ENCODE measurements at places on chromosomes 13 and 19.

DNA sequence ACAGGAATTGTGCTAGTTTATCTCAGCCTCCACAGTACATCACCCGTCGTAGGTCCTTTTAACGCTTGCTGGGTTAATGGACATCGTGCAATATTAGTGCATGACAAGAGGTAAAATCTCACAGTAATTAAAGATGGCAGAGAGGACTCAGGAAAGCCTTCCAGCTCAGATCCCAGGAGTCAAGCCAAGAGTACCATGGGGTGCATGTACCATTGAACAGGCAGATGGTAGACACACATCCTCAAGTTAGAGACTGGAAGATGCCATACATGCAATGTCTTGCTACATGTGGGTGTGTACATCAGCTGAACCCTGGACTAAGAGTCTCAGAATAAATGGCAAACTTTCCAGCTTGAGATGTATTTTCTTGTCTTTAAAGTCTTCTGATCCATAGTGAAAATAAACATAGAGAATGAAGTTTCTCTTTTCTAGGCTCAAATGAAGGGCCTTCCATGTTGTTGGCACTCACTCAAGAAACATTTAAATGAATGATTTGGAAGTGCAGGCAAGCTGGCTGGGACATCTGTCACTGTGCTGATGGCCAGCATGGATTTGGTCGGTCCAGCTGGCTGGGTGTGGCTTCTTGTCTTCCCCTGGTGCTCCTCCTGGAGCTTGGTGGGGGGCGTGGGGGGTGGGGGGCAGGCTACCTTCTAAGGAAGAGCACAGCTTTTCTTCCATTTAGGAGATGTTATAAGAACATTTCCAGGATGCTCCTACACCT lies 290.9 kb upstream of the MAB21L1 start:
- DNase-seq: no peak

DNA sequence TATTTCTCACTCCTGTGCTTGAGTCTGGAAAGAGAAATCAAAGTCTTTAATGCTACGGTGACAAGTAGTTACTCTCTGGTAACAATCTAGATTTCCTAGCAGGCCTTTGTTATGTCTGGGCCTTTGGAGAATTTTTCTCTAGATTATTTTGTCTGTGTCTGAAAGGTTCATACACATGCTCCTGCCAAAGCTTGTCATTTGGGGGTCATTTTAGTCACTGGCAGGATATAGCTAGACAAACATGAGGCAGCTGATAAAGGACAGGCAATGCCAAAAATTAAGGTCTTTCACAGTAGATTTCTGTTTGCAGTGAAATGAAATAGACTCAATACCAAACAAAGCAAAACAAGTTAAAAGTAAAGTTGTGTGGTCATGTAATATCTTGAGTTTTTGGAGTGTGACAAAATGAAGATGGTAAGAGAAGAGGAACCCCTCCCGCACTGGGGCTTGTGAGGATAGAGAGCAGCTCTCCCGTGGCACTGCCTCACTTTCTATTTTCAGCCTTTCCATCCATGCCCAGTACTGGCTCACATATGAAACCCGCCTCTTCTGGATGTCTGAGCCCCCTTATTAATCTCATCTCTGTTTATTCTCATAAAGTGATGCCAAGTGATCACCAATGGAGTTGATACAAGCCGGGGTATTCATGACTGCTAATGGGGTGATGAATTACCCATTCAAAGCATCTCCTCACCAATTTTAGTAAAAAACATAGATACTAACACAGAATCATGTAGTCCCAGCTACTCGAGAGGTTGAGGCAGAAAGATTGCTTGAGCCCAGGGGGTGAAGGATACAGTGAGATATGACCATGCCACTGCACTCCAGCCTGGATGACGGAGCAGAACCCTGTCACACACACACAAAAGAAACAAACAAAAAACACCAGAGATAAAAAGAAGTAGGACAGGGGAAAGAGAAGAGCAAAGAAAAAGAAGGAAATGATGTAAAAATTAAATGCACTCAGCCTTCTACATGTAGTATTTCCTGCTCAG lies 389.3 kb downstream of the FGF14 start:
- no peak for DNase-seq

- peak; percentile 31 for DNase-seq
Observed at GRCh38 chr13:75194717-75195462, 287.1 kb downstream of the TBC1D4 start.

- no peak for DNase-seq
Observed at GRCh38 chr13:59384154-59384553, 779.6 kb downstream of the DIAPH3 start.

- DNase-seq: no peak
Observed at GRCh38 chr19:44592451-44592890, 20.9 kb upstream of the IGSF23 start.

DNA sequence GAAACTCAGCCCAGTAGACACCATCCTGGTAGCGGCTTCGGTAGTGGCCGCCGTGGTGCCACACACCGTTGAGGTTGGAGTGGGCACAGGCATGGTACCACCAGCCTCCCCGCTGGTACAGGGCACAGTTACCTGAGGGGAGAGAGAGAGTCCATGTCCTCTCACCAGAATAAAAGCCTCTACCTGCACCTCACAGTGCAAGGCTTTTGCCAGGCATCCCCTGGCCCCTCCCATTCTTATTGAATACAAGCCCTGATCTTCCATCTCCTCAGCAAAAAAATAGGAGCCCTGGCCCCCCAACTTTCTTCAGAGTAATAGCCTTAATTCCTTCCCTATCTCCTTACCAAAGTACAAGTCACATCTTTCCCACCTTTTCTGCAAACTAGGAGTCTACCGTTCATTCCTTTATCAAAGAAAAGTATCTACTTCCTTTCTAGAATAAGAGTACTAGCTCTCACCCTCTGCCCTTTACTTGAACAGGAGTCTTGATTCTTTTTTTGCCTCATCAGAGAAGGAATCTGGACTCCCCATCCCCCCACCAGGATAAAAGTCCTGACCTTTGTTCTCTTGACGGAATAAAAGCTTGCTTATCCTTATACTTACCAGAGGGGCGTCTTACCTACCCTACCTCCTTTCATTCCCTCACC lies 6.7 kb downstream of the SHFL start:
- DNase-seq: no peak

- DNase-seq: no peak
Observed at GRCh38 chr19:33641261-33641660, 19.5 kb downstream of the CHST8 start.

DNA sequence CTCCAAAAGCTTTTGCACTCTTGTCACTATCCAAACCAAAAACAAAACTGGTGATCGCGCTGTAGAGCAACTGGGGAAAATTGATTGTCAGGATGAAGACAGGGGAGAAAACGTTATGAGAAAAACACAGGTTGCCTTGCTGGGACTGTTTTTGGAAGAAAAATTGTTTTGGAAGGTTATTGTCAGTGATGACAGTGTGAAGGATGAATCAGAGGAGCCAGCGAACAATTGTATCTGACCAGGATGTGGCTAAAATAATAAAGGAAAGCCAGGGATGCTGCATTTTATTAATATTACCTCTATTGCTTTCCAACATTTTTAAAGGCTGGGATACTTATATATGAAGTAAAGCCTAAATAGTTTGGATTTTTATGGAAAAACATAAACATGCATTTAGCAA lies 334.0 kb downstream of the SPRY2 start:
- no peak for DNase-seq

DNA sequence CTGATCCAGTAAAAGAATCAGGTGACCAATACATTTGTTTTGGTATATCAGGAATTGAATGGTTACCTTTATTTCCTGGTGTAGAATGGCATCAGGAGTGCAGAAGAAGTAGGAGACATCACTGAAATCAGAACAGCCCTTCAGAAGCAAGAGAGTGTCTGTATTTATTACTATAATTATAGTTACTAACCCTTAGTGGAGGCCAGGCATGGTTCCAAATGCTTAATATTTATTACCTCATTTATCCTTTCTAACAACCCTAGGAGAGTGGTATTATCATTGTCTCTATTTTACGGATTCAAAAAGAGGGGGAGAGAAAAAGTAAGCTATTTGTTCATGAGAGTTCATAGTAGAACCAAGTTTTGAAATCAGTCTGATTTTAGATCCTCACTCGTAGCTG lies 1292.9 kb downstream of the PCDH9 start:
- DNase-seq: no peak

- DNase-seq: peak; percentile 18
Observed at GRCh38 chr13:59269476-59269875, 894.3 kb downstream of the DIAPH3 start.

DNA sequence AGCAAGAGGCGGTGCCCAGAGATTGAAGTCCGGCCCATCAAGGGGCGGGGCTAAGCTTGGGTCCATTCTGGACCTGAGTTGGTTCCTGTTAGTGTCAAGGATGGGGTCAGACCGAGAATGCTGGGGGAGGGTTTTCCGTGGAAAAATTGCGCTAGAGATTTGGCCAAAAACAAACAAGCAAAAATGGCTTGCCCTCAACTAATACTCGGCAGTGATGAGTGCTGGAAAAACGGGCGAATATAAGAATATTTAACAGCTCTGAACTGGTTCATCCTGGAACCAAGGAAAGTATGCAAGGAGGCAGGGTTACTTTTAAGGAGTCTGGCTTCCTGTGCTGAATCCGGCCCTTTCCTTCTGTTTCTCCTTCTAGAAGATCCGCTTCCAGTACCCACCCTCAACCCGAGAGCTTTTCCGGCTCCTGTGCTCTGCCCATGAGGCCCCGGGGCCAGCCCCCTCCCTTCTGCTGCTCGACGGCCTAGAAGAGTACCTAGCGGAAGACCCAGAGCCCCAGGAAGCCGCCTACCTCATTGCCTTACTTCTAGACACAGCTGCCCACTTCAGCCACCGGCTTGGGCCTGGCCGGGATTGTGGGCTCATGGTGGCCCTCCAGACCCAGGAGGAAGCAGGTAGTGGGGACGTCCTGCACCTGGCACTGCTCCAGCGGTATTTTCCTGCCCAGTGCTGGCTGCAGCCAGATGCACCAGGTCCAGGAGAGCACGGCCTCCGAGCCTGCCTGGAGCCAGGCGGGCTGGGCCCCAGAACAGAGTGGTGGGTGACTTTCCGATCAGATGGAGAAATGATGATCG lies 880 bp downstream of the SWSAP1 start:
- DNase-seq: no peak

DNA sequence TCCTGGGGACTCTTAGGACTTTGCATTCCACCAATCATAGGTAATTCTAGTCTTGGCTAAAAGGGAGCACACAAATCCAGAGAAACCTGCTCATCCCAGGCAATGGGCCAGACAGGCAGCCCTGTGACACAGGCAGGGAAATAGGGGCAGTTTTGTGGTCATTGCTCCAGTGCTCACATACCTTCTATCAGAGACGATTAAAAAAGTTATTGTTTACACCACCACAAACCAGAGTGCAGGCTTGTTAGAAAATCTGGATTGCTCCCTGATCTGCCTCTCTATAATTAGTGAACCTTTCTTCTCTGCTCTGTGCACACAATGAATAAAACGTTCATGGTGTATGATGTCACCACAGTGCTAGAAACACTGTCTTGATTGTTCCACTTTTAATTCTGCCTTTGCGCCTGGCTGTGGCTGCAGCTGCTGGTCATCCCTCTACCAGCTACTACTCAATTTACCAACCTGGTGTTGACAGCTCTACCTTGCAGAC lies 121.6 kb upstream of the SPATA13 start:
- DNase-seq: no peak

DNA sequence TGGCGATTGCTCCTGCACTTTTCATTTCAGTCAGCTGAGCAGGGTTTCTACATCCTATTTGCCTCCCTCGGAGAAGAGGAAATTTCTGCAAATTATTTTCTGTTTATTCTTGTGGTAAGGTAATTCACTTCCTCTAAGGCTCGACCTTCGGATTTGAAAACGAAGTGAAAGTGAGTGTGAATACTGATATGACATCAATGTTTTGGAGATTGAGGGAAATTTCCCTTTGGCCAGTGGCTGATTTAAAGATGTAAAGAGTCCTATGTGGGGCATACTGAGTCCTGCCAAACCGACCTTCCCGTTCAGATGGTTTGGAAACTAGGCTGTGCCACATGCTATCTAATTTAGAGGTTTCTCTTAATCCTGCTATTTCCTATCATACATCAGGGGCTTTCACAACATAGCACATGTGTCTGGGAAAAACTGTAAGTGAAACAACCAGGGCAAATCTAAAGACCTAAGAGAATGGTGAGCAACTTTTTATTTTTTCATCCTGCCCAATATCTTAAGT lies 112.3 kb downstream of the POSTN start:
- no peak for DNase-seq

GRCh38 chr19:42191330-42191729 lies 26.1 kb downstream of the DEDD2 start:
- DNase-seq: no peak

- DNase-seq: no peak
Observed at GRCh38 chr13:113962386-113962785, 11.5 kb downstream of the C13orf46 start.

GRCh38 chr13:78832461-78832860 lies 173.5 kb upstream of the OBI1 start:
- no peak for DNase-seq

DNA sequence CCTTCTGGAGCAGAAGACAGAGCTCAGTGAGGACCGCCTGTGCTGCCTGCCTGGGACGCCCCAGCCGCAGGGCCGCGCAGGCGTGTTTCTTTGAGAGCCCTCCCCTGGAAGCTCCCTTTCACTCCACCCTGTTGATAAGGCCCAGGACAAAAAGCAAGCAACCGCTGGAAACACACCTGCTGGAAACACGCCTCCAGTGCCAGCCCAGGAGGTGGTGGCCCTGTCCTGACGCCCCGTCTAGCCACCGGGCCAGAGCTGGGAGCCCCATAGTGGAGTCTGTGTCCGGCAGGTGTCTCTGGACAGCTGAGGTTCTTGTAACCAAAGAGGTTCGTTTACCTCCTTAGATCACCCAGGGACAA lies 173.8 kb downstream of the KATNAL1 start:
- DNase-seq: no peak

DNA sequence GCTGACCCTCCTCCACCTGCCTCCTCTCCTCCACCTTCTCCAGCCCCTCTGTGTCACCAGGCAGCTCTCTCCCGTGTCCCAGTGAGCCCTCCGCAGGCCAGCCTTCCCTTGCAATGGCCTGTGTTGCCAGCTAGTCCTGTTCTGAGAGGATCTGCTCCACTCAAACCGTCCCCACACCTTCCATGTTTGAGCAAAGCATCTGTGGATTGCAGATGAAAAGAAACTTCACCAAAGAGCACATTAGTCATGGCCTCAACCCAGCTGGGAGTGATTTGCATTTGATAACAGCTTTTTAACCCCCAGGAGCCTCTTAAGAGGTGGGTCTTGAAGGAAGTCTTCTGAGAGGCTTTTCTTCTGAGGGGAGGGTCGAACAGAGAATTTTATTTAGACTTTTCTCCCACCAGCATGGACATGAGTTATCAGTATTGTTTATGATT lies 72.8 kb downstream of the COL4A2 start:
- no peak for DNase-seq

GRCh38 chr19:53195265-53195903 lies 2.2 kb upstream of the ZNF665 start:
- DNase-seq: peak; percentile 71

DNA sequence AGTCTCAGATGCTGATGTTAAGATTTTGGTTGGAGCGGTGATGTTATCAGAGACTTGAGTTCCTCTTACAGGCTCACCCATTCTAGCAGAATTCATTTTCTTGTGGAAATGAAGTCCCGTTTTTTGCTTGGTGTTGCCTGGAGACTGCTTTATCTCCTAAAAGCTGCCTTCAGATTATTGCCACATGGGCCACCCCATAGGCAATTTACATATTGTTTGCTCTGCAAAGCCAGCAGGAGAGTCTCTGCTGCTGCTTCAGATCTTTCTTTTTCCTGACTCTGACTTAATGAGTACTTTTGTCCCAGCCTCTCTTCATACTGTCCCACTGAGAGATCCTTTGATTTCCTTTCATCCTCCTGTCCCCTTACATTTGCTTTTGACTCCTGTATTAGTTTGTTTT lies 114.6 kb downstream of the TDRD3 start:
- DNase-seq: no peak

- DNase-seq: no peak
Observed at GRCh38 chr13:104595511-104595910, 1529.3 kb upstream of the SLC10A2 start.

All from stromal cell of bone marrow (primary cell).